ENCODE measurements at places on chromosomes 2 and 18. TPM values are rescaled to one million over a fixed set of nuclear protein-coding genes. Genes with fewer than 3 reads are reported as not detected.

The COL4A4 gene
- not detected for polyA plus RNA-seq

The CLASP1 gene
- 12.3 TPM for polyA plus RNA-seq

The SNX17 gene
- 100.0 TPM for polyA plus RNA-seq

The GRB14 gene
- polyA plus RNA-seq: not detected

The AKAIN1 gene
- not detected for polyA plus RNA-seq

The TTC39C gene
- 8.0 TPM for polyA plus RNA-seq

The TBR1 gene
- 0.06 TPM for polyA plus RNA-seq

The IL36RN gene
- polyA plus RNA-seq: not detected

The NEU2 gene
- polyA plus RNA-seq: not detected

The IGFBP5 gene
- 1,767 TPM for polyA plus RNA-seq

The SNED1 gene
- polyA plus RNA-seq: 3.7 TPM

The MAP3K19 gene
- not detected for polyA plus RNA-seq

The GREB1L gene
- 0.01 TPM for polyA plus RNA-seq

The PRKAG3 gene
- polyA plus RNA-seq: not detected

GRCh38 chr2:50396298-50396631, 635.7 kb downstream of the NRXN1 start:
- DNase-seq: no peak

- DNase-seq: peak; percentile 100
These were observed 174.2 kb downstream of the PRPF40A start for GRCh38 chr2:152542995-152543481.

- DNase-seq: no peak
These were observed 1.0 kb upstream of the FAM178B start for GRCh38 chr2:96987301-96987909.

DNA sequence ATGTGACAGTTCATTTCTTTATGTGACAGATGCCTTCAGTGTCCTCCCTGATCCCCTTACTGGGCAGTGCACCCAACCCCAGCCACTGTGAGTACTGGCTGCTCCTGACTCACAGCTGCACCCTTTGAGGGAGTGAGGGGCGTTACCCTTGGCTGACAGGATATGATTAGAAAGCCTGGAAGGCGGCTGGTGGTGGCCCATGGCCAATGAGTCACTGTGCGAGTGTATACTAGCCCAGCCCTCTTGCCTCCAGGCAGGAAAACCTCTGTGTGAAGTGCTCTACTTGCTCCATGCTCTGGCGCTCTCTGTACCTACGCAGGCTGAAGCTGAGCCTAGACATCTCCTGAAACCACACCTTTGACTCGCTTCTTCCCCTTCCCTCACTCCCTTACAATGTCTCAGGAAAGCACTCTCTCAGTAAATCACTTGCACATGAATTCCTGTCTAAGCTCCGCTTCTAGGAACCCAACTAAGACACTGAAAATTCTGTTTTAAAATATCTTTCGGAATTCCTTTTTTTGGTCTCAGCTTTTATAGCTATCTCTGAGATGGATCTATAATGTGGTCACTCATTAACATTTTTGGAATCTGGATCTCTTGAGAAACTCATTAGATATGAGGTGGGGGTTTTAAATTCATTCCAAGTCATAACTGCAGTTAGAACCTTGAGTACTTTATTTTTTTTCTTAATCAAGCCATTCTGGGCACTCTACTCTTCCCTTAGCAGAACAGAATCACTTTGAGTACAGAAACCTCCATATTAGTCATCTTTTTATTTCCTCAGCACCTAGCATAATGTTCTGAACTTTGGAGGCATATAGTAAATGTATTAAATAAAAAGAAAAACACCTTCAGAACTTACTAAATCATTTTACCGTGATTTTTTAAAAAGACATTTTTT, 25.3 kb upstream of the STAM2 start:
- DNase-seq: peak; percentile 98

- no peak for DNase-seq
These were observed 183.0 kb downstream of the TCF4 start for GRCh38 chr18:55404832-55405465.

- peak; percentile 18 for DNase-seq
These were observed 22.4 kb downstream of the CRYGD start for GRCh38 chr2:208101716-208102631.

GRCh38 chr2:222922019-222922800, 61.4 kb downstream of the ACSL3 start:
- no peak for DNase-seq

- DNase-seq: no peak
These were observed 88.2 kb downstream of the ACKR3 start for GRCh38 chr2:236657801-236658200.

GRCh38 chr18:47108373-47108772, 41.9 kb downstream of the HDHD2 start:
- no peak for DNase-seq

DNA sequence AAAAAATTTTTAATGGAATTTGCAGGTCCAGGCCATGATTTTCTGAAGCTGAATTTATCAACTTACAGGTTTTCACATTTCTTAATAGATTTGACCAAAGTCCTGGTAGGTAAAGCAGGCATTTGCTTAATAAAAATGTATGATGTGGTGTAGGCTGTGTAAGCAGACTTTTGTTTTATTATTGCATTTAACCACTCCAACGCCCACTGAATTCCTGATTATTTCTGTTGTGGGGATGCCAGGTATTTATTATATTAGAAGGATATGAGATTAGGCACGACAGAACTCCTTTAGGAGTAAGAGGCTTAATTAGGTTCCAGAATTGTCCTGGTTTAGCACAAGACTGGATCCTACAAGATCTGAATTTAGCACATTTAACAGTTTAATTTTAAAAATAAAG, 111.1 kb downstream of the ADCYAP1 start:
- no peak for DNase-seq

- DNase-seq: no peak
These were observed 15.3 kb downstream of the ACAA2 start for GRCh38 chr18:49798001-49798400.

GRCh38 chr2:208319391-208319790, 53.3 kb downstream of the PIKFYVE start:
- no peak for DNase-seq

DNA sequence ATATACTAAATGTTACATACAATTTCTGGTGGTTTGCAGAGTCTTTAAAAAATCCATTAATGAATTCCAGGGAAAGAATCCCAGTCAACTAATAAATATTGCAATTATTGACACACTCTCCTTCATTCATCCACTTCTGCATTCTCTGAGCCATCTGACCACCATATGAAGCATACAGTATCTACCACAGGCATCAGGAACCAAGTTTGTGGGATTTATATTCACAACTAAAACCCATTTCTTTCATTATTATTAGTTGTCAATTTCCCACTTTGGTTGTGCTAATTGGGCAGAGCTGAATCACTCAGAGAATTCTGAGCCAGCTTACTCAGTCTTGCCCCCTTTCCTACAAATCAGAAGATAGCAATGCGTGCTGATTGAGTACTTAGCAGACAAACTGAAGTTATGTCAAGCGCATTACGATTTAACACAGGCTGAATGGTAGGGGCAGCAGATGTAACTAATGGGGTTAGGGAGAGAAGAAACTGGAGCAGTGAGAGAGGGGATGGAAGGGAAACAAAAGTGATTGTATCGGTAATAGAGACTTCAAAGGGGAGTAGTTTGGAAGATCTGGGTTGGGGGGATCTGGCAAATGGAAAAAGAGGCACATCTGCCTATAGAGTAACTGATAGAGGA, 52.3 kb downstream of the ZEB2 start:
- no peak for DNase-seq

DNA sequence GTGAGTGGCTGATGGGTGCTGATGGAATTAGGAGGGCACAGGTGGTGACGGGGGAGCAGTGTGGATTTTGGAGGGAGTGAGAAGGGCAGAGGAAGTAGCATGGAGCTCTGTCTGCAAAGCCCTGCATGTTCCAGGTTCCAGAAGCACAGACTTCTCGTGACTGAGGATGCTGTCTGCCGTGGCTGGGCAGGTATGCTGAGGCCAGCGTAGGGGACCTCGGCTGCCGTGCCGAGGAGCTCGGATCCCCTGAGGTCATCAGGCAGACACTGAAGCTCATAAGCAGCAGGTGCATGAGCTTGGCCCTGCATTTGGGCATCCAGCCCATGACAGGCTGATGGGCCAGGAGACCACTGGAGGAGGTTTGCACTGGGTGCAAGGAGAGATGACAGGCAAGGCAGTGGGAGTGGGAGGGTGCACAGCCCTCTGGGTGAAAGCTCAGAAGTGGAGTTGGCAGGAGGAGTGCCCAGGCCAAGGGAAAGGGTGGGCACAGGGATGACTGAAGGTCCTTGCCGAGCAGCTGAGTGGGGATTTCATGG, 215.3 kb downstream of the SH3RF3 start:
- DNase-seq: no peak

GRCh38 chr2:10617241-10617640, 72.5 kb downstream of the NOL10 start:
- no peak for DNase-seq

- no peak for DNase-seq
These were observed at the start of gene TMEM178A for GRCh38 chr2:39665811-39666490. Gene TMEM178A (plus strand): TSS chr2:39665917. CDS start chr2:39665975, 58 bp downstream.

DNA sequence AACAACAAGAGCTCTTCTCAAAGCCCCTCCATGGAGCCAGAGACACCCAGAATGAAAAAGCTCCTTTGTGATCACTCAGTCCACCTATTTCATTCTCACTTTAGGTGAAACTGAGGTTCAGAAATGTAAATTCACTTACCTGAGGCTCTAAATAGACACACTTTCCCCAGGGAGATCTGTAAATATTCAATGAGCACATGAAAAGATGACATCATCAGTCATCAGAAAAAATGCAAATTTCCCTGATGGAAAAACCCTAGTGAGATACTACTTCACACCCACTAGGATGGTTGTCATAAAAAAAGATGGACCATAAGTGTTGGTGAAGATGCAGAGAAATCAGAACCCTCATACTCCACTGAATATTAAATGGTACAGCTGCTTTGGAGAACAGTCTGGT, 339.2 kb downstream of the EN1 start:
- DNase-seq: no peak

GRCh38 chr2:3313781-3314375, 63.7 kb downstream of the EIPR1 start:
- no peak for DNase-seq

GRCh38 chr2:24080701-24081100, 3.9 kb downstream of the TP53I3 start:
- DNase-seq: peak; percentile 36

DNA sequence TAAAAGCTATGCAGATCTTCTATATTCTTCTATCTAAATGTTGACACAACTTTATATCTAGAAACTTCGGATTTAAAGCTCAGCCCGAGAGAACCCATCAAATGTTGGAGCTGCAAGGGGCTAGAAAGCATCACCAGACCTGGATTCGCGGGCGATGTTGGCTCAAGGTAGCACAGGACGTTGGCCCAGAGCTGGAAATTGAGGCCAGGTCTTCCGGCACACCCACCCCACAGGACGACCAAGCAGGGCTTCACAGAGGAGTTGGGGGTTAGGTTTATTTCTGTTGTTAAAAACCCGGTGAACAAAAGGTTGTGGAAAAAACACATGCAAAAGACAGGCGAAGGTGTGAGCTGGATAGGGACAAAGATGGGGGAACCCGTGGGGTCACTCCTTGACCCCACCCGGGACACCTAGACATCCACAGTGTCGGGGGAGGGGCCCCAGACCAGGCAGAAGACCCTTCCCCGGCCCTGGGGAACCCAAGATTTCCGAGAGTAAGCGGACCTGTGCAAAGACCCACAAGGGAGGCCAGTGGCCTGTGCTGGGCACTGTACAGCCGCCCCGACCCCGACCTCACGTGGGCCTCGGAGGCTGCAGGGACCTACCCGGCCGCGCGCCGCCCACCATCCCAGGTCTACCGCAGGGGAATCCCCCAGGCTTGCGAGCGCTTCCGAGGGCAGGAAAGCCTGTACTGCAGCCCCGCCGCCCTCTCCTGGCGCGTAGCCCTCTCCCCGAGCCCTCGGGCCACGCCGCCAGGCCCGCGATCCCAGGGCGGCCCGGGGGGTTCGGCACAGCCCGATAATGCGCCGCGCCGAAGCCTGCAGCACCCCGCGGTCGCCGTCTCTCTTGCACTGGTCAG, 1.8 kb upstream of the AGBL5 start:
- no peak for DNase-seq

- no peak for DNase-seq
These were observed 40.7 kb downstream of the DNER start for GRCh38 chr2:229673676-229674075.

- DNase-seq: peak; percentile 71
These were observed 67.4 kb downstream of the RNF152 start for GRCh38 chr18:61825386-61825785.

- DNase-seq: no peak
These were observed 12.0 kb upstream of the SP9 start for GRCh38 chr2:174322746-174323145.

GRCh38 chr2:202479610-202480009, 103.5 kb downstream of the BMPR2 start:
- DNase-seq: no peak

GRCh38 chr2:191486584-191487320, 191.2 kb upstream of the NABP1 start:
- DNase-seq: peak; percentile 99

- DNase-seq: no peak
These were observed 90.9 kb downstream of the CCDC138 start for GRCh38 chr2:108877506-108877905.

- no peak for DNase-seq
These were observed 98.7 kb upstream of the ALKAL2 start for GRCh38 chr2:386406-387103.

GRCh38 chr2:96341641-96342040, 6.1 kb downstream of the NCAPH start:
- DNase-seq: no peak

DNA sequence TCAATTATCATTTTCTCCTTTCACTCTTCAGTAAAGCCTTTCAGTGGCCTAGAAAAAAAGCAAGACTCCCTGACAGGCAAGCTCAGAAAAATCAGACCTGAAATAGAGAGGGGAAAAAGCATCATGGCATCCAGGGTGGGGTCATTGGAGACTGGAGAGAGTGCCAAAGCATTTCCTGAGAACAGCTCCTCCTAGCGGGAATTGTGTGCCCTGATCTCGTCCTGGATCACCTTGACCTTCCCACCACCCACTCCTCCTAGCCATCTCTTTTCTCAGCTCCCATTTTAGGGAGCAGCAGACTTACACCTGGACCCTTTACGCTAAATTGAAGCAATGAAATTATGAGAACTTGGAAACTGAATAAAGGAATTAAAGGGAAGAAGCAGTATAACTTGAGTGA, 176.6 kb downstream of the VWC2L start:
- DNase-seq: no peak

GRCh38 chr2:219314804-219315468, 5.7 kb upstream of the PTPRN start:
- DNase-seq: peak; percentile 20

- no peak for DNase-seq
These were observed 21.4 kb upstream of the HAAO start for GRCh38 chr2:42813763-42814162.

GRCh38 chr2:101806123-101806522, 108.6 kb downstream of the MAP4K4 start:
- peak; percentile 76 for DNase-seq
